ENCODE measurements at places on chromosomes 4 and X.

GRCh38 chr4:168059251-168059650, 33.1 kb upstream of the ANXA10 start:
- no peak for DNase-seq

DNA sequence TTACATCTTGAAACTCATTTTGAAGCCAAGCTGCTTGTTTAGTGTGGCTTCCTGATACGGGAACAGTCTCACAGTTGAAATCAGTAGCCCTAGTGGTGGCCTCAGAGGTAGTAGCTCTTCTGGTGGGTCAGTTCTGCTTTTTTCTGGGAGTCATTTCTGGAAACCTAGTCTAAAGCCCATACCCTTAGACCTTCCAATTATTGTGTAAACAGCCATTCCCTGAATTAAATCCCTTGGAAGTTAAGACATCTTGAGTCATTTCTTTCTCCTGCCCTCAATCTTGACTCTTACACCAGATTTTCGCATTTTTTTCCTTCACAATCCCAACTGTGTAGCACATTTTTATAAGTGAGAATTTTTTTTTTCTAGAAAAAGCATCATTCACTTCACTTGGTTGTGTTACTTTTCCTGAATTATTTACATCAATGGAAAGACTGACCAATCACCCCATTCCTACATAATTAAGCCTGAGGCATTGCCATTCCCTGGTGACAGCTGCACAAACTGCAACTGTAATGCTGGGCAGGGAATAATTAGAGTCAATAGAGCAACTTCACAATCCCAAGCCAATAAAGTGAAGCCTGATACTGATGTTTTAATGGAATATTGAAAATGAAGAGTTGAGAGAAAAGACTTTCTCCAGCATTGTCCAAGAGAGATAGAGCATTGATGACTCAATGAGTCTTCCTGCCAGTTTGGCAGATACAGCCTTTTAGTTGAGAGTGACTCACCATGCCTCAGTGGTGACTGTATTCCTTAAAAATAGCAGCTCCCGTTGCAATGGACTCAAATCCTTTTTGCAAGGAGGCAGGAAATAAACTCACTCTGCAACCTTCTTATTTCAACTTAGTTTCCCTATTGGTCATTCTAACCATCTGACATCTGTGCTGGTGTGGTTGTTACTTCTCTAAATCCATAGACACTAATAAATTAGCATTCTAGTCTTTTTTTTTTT, 13.0 kb upstream of the SEPSECS start:
- peak; percentile 67 for DNase-seq

DNA sequence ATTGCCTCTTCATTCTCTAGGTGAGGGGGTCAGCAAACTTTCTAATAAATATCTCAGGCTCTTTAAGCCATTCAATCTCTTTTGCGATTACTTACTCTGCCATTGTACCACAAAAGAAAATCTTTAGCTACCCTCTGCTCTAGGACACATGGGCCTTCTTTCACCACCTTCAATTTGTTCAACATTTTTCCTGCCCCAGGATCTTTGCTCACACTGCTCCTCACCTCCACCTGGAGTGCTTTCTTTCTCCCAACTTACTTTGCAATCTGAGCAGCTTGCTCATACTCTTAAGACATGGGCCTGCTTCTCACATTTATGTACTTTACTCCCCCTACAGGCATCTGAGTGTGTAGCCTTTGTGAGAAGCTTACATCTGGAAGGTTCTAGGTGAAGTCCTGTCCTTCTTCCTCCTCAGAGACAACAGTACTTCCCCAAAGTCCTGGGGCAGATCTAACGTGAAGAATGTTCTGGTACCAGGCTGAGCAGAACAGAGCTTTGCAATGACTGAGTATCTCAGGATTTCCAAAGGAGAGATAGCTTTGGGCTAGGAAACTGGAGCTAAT, 55.0 kb upstream of the PRDM5 start:
- peak; percentile 53 for DNase-seq

- no peak for DNase-seq
Measured at GRCh38 chr4:110540581-110540980, 64.6 kb downstream of the ENPEP start.

- no peak for DNase-seq
Measured at GRCh38 chr4:8171984-8172924, 13.6 kb upstream of the ABLIM2 start.

- peak; percentile 2 for DNase-seq
Measured at GRCh38 chr4:137609718-137610430, 77.6 kb upstream of the PCDH18 start.

GRCh38 chrX:48558271-48558670, 16.0 kb upstream of the RBM3 start:
- no peak for DNase-seq

DNA sequence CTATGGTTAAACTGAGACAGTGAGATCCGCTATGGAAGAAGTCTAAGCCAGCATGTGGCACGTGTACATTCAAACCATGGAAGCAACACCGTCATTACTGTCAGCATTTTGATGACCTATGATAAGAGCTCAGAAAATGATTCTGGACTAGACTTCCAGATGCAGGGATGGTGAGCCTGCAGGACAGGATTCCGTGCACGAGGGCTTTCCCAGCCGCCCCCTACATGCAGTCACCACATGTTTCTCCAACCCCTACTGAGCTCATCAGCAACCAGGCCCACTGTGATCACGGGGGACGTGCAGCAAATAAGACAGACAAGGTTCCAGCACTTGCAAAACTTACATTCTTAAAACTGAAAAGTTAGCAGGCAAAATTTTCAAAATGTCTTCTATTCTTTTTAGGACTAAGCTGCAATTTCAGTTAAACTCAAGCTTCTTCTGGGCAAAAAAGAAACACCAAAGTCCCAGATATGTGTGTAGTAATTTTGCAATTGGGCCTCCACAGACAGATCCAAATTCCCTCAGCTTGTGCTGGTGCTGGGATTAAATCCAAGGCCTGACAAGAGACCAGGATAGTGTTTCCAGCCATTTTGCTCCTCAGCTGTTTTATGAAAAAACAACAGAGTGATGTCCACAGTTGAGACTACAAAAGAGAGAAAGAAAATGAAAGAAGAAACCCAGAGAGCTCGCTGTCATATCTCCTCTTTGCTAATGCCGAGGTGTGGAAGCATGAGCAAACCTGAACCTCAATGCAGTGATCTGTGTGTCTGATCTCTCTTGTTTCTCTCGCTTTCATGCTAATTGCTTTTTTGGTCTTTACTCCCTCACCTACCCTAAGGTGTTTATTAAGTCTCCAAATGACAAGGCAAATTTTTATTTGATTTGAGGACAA, 118.2 kb downstream of the AFAP1 start:
- no peak for DNase-seq

- peak; percentile 84 for DNase-seq
Measured at GRCh38 chr4:31370866-31371465, 650.8 kb downstream of the PCDH7 start.

- DNase-seq: no peak
Measured at GRCh38 chr4:100041646-100042045, 91.6 kb upstream of the H2AZ1 start.

DNA sequence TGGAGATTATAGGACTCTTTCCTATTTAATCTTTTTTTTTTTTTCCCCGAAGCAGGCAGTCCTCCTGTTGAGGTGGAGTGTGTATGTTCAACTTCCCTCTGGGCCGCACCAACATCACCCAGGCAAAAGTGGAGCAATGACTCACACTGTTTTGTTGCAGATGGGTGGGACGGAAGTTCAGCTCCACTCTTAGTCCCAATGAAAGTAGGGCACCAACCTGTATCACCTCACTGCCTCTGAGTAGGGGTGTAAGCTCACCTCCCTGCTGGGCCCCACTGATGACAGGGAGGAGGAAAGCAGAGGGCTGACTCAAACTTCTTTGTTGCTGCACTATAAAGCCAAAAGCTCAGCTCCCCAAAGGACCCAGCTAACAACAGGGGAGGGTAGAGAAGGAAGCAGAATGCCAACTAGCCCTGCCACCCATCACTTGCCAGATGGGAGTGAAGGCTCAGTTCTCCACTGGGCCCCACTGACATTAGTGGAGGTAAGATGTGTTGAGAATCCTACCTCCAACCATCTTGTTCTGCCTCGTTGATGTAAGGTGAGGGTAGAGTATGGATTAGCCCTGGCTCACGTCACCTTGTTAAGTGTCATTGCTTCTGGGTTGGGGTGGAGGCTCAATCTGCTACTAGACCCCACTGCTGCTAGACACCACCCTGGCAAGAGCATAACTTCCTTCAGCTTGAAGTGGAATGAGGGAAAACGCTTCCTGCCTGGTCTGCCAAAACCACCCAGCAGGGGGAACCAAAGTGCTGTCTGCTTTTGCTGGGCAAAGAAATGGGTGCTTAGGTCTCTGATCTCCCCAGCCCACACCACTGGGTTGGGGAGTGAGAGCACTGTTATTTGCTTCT, 14.1 kb downstream of the RPS6KA3 start:
- DNase-seq: peak; percentile 76

GRCh38 chr4:128846063-128846462, 36.6 kb downstream of the JADE1 start:
- peak; percentile 96 for DNase-seq

DNA sequence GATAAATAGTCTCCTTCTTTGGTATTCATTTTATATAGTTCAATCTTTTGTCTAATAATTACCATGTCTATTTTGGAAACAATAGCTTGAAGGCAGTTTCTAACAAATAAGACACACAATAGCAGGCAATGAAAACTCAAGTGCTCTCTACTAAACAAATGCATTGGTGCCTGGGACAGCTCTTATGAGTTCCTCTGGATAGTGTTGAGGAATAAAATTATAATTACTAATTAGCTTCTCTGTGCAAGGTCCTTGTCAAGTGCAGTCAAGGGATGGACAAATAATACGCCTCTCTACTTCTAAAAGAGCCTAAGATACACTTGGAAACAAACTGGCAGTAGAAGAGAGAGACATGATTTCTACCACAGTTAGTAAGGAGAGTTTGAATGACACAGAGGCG, 229.0 kb upstream of the GLRA2 start:
- no peak for DNase-seq

DNA sequence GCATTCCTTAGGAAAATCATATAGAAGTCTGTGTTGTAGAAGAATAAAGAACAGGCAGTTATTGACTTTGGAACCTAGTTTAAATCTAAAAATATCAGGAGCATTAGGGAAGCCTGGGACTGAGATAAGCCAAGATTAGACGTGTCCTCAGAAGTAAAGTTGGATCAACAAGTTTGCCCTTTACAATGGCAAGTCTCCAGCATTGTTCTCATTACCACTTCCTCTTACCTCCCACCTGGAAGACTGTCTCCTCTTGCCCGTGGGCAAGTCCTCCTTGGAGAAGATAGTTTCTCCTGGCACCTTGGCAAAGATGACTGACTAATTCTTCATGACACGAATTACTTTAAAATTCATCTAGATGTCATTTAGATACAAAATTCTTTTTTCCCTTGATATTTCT, 37.8 kb downstream of the CNKSR2 start:
- DNase-seq: no peak
